ENCODE measurements at places on chromosomes 3 and 15.

- DNase-seq: no peak
Observed at GRCh38 chr15:39172380-39173281, 408.2 kb upstream of the THBS1 start.

GRCh38 chr3:173044998-173045397, 96.0 kb downstream of the SPATA16 start:
- DNase-seq: no peak

DNA sequence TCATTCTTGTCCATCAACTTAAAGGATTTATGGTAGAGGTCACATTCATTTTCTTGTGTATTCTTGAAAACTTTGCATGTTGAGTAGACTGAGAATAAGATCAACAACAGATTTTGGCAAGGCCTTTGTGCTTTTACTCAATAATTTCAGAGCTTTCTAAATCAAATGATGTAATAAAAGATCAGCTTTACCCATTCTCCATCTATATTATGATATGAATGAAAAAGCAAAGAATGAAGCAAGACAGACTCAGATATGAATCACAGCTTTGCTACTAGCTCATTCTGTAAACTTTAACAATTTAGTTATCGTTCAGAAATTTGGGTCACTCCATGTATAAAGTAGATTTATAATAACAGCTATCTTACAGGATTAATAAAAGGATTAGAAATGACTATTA, 275.8 kb upstream of the ARL6 start:
- no peak for DNase-seq

DNA sequence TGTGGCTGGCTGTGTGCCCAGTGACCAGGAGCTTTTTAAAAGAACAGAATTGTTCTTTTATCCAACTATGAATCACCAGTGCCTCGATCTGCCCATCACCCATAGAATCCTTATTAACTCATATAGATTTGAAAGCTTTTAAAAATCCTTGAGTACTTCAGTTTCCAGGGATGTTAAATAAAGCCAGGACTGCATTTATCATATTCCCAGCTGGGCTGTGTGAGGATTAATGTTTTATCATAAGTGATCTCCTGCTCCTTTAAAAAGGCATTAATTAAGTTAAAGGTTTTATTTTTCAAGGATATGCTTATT, 234.0 kb downstream of the MYRIP start:
- DNase-seq: no peak

GRCh38 chr3:43895573-43895972, 204.8 kb downstream of the ABHD5 start:
- no peak for DNase-seq

- no peak for DNase-seq
Observed at GRCh38 chr3:49098429-49098828, 4.6 kb upstream of the QRICH1 start.

DNA sequence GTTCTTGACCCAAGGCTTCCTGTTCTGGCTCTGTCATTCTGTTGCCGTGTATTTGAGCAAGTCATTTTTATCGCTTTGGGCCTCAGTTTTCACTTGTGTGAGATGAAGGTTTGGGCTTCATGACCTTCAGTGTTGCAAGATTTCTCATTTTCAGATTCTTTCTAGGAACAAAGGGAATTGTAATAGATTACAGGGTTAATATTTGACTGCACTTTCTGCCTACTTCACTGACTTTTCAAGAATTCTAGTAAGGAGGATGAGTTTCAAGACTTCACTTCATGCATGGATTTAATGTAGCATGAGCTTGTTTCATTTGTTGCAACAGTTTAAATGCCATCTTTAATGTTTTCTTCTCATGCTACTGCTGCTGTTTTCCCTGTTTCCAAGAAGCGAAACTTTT, 226.5 kb downstream of the NLGN1 start:
- no peak for DNase-seq

GRCh38 chr15:101669744-101670143, 17.6 kb upstream of the TM2D3 start:
- no peak for DNase-seq

- DNase-seq: no peak
Observed at GRCh38 chr3:18349197-18349798, 75.8 kb downstream of the SATB1 start.

GRCh38 chr3:66597308-66597863, 96.6 kb upstream of the LRIG1 start:
- DNase-seq: no peak

GRCh38 chr3:134552784-134553183, 66.9 kb downstream of the CEP63 start:
- DNase-seq: no peak

DNA sequence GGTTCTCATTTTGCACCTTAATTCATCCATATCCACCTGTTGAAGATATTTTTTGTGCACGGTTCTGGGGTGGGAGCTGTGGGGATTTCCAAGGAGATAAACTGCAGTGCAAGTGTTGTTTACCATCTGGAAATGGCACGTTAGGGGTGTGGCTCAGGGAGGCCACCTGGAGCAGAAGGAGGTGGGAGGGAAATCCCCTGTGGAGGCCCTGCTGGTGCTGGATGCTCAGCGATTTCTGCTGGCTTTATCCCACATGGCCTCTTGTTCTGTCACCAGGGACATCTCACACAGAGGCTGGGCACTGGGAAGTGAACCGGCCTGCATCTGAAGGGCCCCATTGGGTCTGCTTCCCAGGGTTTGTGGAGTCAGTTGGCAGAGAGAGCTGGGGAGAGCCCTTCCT, 24.3 kb downstream of the TRPM1 start:
- no peak for DNase-seq

DNA sequence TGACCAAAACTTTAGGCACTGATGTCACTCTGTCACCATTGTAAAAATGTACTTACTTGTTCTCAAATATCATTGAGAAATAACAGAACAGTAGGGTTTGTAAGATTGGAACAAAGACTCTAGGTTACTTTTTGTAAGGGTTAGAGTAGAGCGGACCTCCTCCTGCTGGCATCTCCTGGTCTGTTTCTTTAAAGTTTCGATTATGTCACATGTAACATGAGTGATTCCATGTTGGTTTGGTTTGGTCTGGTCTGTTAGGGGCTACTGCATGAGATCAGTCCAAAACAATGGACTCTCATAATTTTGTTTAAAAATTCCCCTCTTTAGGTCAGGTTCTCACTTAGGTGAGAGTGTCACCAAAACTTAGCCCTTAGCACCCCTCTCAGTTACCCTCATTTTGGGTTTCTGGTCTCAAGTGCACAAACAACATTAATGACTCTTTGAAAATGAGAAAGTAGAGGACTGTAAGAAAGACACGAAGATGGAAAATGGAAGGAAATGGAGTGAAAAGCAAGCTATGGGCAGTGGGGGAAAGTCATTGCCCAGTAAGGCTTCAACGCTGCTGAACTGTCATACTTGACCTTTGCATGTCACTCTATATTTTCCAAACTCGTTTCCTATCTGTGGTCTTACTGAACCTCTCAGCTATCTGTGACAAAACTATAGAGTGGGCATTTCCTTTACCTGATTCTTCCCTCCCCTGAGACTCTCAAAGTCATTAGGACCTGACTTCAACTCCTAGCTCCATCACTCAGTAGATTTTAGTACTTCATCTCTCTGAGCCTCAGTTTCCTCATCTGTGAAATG, 52.7 kb downstream of the LDHAL6B start:
- no peak for DNase-seq

GRCh38 chr3:31240874-31241273, 291.9 kb upstream of the STT3B start:
- no peak for DNase-seq

DNA sequence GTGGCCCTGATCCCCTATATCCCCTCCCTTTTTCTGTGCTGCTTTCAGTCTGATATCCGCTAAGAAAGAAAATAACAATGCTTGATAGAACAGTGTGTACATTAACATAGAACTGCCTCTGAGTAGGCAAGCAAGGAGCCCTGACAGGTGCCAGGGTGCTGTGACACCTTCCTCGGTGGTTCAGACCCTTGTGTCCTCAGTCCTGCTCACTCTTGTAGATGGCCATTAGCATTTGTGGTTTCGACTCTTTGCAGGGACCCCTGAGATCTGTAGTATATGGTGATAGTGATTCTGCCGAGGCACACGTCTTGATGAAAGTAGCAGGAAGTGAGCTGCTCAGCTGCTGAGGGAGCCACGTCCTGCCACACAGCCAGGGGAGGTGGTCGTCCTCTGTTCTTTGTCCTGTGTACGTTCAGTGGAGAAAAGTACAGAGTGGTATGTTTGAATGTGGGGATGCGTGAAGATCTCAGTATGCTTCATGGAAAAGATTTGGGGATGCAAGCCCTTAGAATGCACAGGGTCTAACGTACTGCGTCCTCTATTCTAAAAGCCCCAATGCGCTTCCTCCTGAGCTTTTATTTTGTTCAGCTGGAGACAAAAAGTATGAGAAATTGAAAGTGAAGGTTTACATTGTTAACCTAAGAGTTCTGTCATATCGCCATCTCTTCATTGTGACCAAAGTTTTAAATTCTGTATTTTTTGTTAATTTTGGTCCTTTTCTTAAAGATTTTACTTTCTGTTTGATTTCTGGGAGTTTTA, 35.4 kb downstream of the PXYLP1 start:
- DNase-seq: peak; percentile 30

DNA sequence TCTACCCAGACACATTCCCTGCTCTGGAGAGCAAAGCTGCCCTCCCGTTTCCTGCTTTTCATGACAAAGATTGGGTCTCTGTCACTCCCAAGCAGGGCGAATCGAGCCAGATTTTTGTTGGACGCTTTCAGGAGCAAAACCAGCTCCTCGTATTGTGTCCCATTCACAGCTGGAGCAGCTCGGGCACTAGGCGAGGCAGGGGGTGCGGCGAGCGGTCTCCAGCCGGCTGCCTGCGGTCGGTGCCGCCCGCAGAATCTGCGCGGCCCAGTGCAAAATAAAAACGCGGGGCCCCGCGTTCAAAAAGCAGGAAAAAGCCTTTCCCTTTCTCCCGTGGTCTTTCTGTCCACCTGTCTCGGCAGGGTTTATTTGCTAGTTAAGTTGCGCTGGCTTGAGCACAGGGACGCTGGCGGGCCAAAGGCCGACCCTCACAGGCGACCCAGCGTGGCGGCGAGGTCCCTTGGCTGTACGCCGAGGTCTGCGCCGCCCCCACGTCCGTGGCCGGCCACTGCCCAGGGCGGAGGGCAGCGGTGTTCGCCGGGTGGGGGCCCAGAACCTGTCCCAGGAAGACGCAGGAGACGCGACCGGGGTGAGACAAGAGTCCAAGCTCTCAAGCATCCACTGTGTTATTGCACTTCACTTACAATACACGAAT, 71.2 kb downstream of the CYP19A1 start:
- no peak for DNase-seq

DNA sequence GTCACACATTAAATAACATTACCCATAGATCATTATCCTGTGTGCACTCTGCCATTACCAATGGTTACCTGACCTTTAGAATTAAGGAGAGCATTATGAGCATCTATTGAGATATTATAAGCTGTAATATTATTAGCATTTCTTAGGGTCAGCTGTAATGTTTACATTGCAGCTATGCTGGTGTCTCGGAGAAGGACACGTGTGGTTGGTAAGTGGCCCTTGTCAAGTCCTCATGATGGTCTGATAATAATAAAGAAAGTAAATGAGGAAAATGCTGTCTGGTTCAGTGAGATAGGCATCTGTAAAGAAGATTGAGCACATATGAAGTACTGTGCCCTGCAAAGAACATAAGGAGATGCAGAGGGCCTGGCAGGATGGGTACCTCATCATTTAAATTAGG, 71.7 kb upstream of the ARL6 start:
- no peak for DNase-seq

DNA sequence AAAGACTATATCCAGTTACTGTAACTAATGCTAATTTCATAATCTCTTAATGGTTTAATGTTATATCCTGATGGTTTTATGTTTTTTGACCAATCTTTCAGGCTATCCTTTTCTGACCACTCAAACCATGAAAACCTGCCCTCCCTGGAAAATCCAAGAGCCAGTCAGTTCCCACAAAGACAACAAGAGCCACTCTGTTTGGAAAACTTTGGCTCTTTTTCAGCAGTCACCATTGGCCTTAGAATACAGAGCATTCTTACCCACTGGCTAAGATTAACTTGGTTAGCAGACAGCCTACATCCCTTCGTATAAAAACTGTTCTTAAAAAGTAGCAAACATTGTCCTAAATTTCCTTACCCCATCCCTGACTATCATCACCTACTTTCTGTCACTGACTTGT, 32.9 kb downstream of the ALCAM start:
- no peak for DNase-seq

- DNase-seq: no peak
Observed at GRCh38 chr15:29516929-29517328, 247.3 kb upstream of the NSMCE3 start.

GRCh38 chr15:95770196-95770595, 560.3 kb upstream of the NR2F2 start:
- no peak for DNase-seq

GRCh38 chr15:51093839-51094605, 684 bp downstream of the TNFAIP8L3 start:
- DNase-seq: no peak

- DNase-seq: no peak
Observed at GRCh38 chr3:79329154-79329553, 438.6 kb downstream of the ROBO1 start.

GRCh38 chr3:80553211-80553610, 785.4 kb upstream of the ROBO1 start:
- no peak for DNase-seq

DNA sequence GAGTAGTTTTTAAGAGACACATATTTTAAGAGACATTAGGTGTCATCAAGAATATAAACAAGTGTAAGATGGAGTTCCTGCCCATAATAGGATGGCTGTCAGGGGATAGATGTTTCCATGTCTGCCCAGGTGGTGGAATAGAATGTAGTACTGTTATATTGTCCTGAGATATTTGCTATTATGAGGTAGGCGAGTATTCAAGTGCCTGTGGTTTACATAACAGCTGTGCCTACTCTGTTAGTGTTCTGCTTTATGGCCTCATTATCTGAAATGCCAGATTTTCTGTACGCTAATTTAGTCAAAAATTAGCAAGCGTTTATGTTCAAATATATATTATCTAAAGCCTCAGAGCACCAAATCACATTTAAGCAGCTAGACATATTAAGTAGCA, 360.2 kb upstream of the ROPN1 start:
- DNase-seq: no peak

DNA sequence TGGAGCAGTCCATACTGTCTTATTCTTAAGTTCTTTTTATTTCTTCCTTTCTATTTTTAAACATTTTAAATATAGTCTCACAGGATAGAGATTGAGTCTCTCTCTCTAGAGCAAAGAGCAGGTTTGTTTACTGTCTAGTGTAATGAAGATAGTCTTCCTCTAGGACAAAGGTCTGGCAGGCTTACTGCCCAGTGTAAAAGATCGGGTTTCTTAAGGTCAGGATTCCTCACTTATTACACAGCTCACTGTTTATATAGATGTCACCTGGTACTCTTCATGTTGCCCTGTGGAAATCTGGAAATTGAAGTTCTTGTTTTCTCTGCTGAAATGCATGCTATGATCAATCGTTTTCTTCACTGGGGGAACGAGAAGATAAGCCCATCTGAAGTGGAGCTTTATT, 76.0 kb downstream of the ZBBX start:
- DNase-seq: no peak
